Keratinocyte (primary cell): ENCODE measurements at places on chromosomes 7 and 10.

GRCh38 chr7:131400681-131401176, 73.1 kb downstream of the MKLN1 start:
- no peak overlapping the region for H3K4me3 ChIP-seq
- no peak overlapping the region for H3K27ac ChIP-seq
- no peaks in the 10 kb centered on the region for H3K4me1 ChIP-seq
- DNase-seq, result no peak

GRCh38 chr7:98079891-98080648, 26.6 kb upstream of the LMTK2 start:
- DNase-seq, result no peak
- H3K36me3 ChIP-seq, result no peaks in the 10 kb centered on the region
- no peak overlapping the region for H3K27ac ChIP-seq

DNA sequence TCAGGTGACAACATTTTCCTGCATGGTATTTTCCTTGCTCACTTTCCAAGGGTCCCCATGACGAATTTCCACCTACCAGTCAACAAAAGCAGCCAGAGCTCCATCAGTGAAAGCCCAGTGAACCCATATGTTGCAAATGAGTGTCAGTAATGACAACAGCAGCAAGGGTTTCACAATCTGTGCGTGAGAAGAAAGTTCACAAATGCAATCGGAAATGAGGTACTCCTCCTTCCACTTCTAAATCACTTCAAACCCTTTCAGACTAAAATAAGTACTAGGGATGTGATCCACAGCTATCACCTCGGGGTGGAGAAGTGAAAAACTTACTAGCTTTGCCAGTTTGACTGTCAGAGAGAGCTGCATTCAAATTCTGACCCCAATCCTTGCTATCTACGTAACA, 55.6 kb upstream of the BET1 start:
- H3K4me3 ChIP-seq, result no peak overlapping the region
- no peaks in the 10 kb centered on the region for H3K36me3 ChIP-seq
- DNase-seq, result no peak
- H3K27ac ChIP-seq, result no peak overlapping the region
- peaks cover 10% of the 10 kb centered on the region for H3K4me1 ChIP-seq

GRCh38 chr10:69051303-69051702, 36.6 kb upstream of the SRGN start:
- no peak overlapping the region for H3K27ac ChIP-seq
- H3K4me1 ChIP-seq, result peaks cover 7% of the 10 kb centered on the region

DNA sequence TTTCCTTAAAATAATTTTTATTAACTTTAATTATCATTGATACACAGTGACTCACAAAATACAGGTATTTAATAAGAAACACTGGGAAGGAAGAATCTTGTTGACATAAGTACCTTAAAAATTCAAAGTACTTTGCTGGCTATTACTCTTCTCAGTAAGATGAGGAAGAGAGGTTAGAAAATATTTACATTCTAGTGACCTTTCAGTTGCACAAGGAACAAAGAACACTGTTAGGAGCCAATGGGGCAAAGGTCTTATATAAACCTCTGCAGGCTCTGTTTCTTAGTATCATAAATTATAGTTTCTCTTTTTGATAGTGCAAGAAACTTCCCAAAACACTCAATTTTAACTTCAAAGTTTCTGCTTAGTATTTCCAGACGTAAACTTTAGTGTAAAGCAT, 4.8 kb upstream of the TAX1BP1 start:
- H3K4me3 ChIP-seq, result no peak overlapping the region
- H3K4me1 ChIP-seq, result no peaks in the 10 kb centered on the region
- no peak for DNase-seq
- H3K36me3 ChIP-seq, result no peaks in the 10 kb centered on the region

GRCh38 chr10:93123766-93124165, 50.1 kb downstream of the CYP26A1 start:
- H3K27me3 ChIP-seq, result peaks cover 11% of the 10 kb centered on the region
- no peaks in the 10 kb centered on the region for H3K36me3 ChIP-seq
- no peak overlapping the region for H3K4me3 ChIP-seq
- H3K4me1 ChIP-seq, result no peaks in the 10 kb centered on the region
- DNase-seq, result no peak
- H3K27ac ChIP-seq, result no peak overlapping the region

- no peak overlapping the region for H3K4me3 ChIP-seq
- no peaks in the 10 kb centered on the region for H3K27me3 ChIP-seq
- no peak overlapping the region for H3K27ac ChIP-seq
- DNase-seq, result no peak
Observed at GRCh38 chr10:59016043-59016442, 160.4 kb upstream of the PHYHIPL start.
